Hippocampal formation (tissue), 2 donors: ENCODE measurements at places on chromosomes 3 and 15.

DNA sequence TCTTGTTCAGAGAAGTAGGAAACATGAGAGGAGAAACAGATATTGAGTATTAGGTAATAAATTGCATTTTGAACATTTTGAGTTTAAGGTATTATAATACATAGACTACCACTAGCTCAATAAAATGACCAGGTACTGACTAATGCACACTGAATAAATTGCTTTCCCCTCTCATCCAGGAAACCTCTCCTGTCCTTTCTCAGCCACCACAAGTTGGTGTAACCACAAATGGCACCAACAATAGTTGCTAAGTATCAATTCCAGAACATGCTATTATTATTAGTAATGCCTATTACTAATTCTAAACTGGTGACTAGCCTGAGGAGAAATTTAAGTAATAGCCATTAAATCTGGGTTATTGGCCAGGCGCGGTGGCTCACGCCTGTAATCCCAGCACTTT, 47.3 kb upstream of the XRN1 start:
- DNase-seq, result no peak

DNA sequence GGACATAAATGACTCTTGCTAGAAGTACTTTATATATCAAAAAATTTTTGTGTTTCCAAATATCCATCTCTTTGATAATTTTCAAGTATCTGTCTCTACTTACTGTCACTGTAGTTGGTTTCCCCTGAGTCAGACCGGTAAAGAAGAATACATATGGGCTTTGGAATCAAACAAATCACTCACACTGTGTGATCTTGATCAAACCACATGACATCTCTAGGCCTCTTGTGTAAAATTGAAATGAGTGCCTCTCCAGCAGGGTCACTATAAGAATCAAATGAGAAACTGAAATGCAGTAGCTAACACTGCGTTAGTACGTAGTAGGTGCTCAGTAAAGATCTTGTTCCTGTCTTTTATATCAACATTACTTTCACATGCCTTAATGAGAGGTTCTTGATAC, 314.6 kb upstream of the STT3B start:
- DNase-seq, result no peak

GRCh38 chr3:48222616-48223513, at the start of gene CAMP:
CAMP (plus strand) TSS chr3:48223495; CDS start chr3:48223512, 17 bp downstream.
- DNase-seq, result peak; percentile 7

GRCh38 chr3:52311576-52312119, 4.5 kb upstream of the DNAH1 start:
- no peak for DNase-seq

GRCh38 chr3:138935863-138936740, 10.8 kb downstream of the FOXL2 start:
- DNase-seq, result peak; percentile 14

GRCh38 chr3:44476181-44476611, 1.3 kb downstream of the ZNF445 start:
- no peak for DNase-seq

DNA sequence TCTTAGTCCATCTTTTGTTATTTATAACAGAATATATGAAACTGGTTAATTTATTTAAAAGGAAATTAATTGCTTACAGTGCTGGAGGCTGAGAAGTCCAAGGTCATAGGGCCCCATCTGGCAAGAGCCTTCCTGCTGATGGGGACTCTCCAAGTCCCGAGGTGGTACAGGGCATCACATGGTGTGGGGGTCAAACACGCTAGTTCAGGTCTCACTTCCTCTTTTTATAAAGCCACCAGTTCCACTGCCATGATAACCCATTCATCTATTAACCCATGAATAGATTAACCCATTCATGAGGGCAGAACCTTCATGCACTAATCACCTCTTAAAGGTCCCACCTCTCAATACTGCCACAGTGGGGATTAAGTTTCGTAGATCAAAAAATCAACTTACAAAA, 659.3 kb downstream of the NAALADL2 start:
- DNase-seq, result no peak

DNA sequence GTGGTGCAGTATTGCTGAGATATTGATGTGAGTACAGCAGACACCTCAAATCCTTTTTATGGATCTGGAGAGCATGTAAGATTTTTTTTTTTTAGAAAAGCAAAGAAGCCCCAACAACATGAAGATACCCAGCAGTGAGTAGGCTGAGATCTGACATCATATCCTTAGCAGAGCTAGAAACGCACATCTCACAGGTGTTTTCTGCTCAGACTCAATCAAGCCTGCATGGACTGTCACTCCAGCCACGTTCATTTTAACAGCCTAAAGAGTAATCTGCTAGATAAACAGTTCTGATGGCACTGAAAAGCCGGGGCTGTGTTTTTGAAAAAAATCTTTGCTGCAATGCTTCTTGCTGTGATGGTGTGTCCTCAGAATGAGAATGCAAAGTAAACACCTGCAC, 544.2 kb downstream of the FGF12 start:
- no peak for DNase-seq

DNA sequence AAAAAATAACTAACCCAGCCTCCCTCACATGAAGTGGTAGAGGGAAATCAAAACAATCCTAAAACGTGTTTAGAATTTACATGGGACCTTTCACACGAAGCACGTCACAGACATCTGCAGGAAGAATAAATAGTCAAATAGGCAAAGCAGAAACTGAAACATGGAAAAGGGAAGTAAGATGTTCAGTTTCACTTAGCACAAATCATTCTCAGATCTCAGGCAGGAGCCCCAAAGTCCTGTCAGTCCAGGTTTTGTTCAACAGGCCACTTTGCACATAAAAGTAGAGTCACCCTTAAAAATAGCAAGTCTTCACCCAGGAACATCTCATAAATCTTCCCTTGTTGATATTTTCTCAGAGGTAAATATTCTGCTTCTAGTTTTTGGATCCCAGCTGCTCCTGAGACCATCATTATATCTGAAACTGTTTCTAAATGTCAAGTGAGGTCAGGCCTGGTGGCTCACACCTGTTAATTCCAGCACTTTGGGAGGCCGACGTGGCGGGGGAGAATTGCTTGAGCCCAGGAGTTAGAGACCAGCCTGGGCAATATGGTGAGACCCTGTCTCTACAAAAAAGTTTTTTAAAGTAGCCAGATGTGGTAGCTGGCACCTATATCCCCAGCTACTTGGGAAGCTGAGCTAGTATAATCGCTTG, 1.9 kb downstream of the RUBCN start:
- DNase-seq, result no peak

DNA sequence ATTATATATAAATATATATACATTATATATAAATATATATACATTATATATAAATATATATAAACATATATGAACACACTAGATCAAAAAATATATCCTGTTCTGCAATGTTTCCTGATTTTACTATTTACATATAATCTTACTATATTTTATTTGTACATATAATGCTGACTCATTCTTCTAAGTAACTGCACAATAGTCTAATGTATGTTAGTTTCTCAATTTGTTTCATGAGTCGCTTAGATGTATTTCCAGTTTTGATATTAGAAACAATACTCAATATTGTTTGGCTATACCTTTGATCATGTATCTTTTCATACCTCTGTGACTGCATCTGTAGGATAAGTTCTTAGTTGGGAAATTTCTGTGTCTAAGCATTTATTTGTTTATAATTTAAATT, 669.9 kb upstream of the CCDC54 start:
- DNase-seq, result no peak

- no peak for DNase-seq
Measured at GRCh38 chr15:71180986-71181853, 65.9 kb downstream of the THSD4 start.

DNA sequence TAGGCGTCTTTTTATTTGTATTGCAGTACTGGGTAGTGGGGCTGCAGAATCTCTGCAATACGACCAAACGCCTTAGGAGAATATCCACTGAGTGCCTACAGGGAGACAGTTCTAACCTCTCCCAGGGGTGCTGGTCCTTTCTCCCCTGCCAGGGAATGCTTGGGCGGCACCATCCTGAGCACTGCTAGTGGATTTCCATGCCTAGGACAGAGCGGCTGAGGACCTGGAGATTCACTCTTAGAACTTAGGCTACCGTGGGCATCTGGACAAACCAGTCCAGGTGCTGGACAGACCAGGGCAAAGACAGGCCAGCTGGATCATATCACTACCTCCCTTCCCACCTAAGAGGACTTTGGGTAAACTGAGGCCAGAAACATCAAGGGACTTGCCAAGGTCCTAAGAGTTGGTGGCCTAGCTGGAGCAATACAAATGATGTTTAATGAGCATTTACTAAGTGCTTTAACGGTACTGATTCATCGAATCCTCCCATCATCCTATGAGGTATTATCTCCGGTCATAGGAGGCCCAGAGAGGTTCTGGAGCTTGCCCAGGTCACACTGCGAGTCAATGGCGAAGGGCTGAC, 902 bp downstream of the TMEM44 start:
- no peak for DNase-seq

GRCh38 chr3:55091381-55092225, 163.7 kb upstream of the LRTM1 start:
- DNase-seq, result no peak

DNA sequence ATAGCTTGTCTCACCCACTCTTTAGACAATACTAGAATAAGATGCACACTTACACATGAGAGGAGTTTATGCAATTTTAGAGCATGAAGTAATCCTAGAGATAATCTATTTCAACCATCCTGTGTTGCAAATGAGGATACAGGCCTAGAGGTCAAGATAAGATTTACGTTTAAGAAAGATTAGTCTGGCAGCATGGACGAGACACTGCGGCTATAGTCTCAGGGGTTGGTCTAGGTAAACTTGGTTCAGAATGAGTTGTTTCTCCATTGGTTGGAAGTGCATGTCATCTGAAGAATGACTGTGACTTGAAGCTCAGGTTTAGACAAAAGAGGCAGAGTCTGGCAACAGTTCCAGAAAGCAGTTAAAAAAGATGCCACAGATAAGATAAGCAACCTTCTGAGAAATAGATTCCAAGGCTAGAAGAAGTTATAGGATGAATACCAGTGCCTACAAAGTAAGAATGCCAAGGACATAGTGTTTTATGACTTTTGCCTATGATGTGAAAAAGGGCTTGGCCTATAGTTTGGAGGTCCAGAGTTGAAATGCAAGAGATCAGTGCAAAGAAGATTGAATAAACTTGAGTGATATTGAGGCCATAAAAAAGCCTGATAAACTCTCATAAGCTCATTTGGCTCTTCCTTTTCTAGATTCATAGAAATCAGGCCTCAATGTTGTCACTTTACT, 631.0 kb downstream of the SQOR start:
- DNase-seq, result no peak

GRCh38 chr15:100461049-100461448, 67.7 kb downstream of the CERS3 start:
- no peak for DNase-seq

DNA sequence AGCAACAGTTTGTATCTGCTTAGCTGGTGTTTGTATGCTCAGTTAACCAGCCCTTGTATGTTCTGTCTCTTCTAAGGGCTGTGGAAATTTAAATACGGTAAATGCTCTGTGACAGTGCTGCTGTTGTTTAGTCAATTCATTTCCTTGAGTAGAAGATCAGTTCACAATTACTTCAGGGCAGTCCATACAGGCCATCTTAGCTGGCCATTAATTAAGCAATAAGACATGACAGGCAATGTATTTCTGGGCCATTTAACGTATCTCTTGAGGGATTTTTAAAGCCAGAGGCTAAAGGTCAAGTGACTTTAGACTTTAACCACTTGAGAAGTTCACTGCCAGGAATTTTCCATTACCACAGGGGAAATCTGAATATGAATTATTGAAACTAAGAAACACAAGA, 351.8 kb downstream of the ZIC1 start:
- no peak for DNase-seq
